Glutamatergic neuron (in vitro differentiated cells): ENCODE measurements at places on chromosomes 1 and 21. TPM values are rescaled to one million over a fixed set of nuclear protein-coding genes. Genes with fewer than 3 reads are reported as not detected.

The CELA3A gene
- total RNA-seq = not detected

The TDRD10 gene
- not detected for total RNA-seq

The SLC2A5 gene
- total RNA-seq = 0.64 TPM

The CFHR2 gene
- not detected for total RNA-seq

The KCNK1 gene
- not detected for total RNA-seq

The SMIM1 gene
- total RNA-seq = 7.5 TPM

The KRTAP12-4 gene
- total RNA-seq = not detected

The CNKSR1 gene
- 9.9 TPM for total RNA-seq

DNA sequence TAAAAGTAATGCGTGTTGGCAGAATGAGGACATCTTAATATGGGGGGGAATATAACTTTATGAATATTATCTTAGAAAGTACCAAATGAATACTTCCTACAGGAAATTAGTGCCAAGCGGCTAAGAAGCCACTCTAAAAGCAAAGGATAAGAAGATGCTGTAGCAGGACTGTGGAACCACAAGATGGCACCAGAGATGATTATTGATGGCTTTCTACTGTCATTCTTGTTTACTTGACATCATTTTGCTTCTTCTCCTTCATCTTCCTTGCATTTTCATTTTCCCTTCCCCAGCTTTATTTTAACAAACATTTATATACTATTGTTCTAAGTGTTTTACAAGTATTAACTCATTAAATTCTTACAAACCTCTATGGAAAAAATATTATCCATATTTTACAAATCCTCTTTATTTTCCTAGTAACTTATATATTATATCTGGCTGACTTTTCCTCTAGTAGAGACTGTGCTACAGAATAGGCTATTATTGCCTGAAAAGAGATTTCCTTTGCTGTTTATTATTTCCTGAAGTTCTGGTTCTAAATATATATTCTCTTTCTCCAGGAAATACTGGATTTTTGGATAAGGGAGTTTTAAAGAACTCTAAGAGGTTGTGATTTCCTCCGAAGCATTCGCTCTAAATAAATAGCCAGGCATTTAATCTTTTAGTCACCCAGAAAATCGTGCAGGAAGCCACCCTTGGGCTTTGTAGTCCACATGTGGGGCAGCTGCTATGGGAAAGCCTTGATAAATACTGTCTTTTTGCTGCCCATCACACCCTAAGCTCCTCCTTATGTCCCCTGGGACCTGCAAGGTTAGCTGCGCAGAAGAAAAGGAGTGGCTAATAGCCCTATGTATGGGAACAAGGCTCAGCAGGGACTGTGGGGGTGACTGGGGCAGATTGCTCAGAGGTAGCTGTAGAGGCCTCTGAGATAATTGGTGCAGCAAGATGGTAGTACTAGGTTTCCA lies 69.8 kb downstream of the TPR start:
- no peaks in the 10 kb centered on the region for H3K27me3 ChIP-seq
- peak overlapping the region; percentile 74 for H3K27ac ChIP-seq
- H3K4me3 ChIP-seq = no peak overlapping the region
- peaks cover 12% of the 10 kb centered on the region for H3K4me1 ChIP-seq

GRCh38 chr21:44199448-44199847 lies 41.3 kb downstream of the ICOSLG start:
- H3K4me1 ChIP-seq = no peaks in the 10 kb centered on the region
- H3K27me3 ChIP-seq = no peaks in the 10 kb centered on the region
- no peak for DNase-seq
- no peak overlapping the region for H3K4me3 ChIP-seq

- no peaks in the 10 kb centered on the region for H3K36me3 ChIP-seq
- no peaks in the 10 kb centered on the region for H3K4me1 ChIP-seq
- H3K27ac ChIP-seq = no peak overlapping the region
- DNase-seq = no peak
- H3K27me3 ChIP-seq = no peaks in the 10 kb centered on the region
- H3K4me3 ChIP-seq = no peak overlapping the region
These were observed 6.9 kb upstream of the ETV3 start for GRCh38 chr1:157145076-157145475.

DNA sequence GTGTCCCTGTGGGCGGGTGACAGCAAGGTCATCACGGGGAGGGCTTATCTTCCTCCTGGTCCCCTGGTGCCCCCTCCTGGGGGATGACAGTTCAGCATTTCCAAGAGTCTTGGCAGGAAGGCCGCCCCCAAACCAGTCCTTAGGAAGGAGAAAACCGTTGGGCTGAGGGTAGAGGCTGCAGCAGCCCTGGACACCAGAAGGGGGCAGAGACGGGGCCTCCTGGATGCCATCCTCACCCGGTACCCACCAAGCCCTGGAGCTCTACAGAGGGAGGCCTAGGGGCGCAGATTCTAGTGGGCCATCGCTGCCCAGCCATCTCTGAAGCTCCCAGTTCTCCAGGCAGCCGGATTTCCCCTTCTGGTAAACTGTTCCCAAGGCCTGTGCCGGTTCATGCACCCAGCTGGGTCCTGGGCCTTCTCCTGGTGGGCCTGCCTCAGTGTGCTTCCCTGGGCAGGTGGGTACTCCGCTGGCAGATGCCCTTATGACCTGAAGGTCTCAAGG lies 14.8 kb upstream of the ZNF669 start:
- peaks cover 6% of the 10 kb centered on the region for H3K27me3 ChIP-seq
- DNase-seq = peak; percentile 67
- no peak overlapping the region for H3K27ac ChIP-seq
- H3K4me3 ChIP-seq = no peak overlapping the region

GRCh38 chr1:30512914-30513265 lies 210.5 kb downstream of the MATN1 start:
- peaks cover 2% of the 10 kb centered on the region for H3K27me3 ChIP-seq
- peaks cover 6% of the 10 kb centered on the region for H3K36me3 ChIP-seq
- H3K27ac ChIP-seq = no peak overlapping the region
- no peak for DNase-seq
- H3K4me1 ChIP-seq = peaks cover 2% of the 10 kb centered on the region
- no peak overlapping the region for H3K4me3 ChIP-seq

- no peaks in the 10 kb centered on the region for H3K4me1 ChIP-seq
- DNase-seq = no peak
- H3K36me3 ChIP-seq = no peaks in the 10 kb centered on the region
- H3K27me3 ChIP-seq = no peaks in the 10 kb centered on the region
These were observed 18.3 kb downstream of the HOOK1 start for GRCh38 chr1:59833022-59833421.

- no peak overlapping the region for H3K27ac ChIP-seq
- H3K36me3 ChIP-seq = no peaks in the 10 kb centered on the region
- H3K4me1 ChIP-seq = no peaks in the 10 kb centered on the region
These were observed 8.7 kb downstream of the MAB21L3 start for GRCh38 chr1:116119876-116120275.

DNA sequence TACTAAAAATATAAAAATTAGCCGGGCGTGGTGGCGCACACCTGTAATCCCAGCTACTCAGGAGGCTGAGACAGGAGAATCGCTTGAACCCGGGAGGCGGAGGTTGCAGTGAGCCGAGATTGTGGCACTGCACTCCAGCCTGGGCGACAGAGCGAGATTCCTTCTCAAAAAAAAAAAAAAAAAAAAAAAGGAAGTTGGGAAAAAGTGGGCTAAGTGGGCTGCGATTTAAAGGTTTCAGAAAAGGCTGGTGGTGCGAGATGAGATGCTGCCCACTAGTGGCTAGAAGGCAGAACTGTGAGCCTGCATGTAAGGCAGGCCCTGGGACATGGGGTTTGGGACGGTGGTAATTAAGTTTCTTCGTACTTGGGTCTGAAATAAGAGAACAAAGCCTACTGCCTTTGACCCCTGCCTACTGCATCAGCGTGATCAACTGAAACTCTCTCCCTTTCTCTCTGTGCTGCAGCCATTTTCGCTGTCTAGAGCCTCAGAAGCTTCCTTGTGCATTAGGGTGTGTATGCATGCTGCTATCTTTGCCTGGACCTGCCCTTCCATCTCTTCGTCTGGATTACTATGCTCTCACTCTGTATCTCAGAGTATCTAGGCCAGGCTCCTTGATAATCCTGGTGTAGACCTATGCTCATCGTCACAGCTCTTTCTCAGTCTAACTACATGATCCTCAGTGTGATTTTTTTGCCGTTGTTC lies 12.4 kb downstream of the FMOD start:
- DNase-seq = peak; percentile 62
- no peaks in the 10 kb centered on the region for H3K27me3 ChIP-seq
- no peak overlapping the region for H3K27ac ChIP-seq

DNA sequence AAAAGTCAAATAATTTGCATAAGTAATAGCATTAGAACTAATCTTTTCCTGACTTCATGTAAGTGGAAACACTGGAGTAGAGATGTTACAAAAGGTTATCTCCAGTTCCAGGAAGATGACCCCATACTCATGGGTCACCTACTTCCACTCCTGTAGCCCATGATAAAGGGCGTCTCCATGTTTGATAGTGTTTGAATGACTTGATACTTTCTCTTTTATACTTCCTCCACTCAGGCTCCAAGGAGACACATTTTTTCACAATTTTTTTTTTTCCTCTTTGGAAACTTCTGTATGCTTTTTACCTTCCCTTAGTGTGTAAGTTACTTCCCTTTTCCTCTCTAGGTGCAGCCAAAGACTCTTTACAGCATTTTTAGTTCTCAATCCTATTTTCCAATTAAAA lies 382.1 kb upstream of the B3GALT2 start:
- peaks cover 4% of the 10 kb centered on the region for H3K36me3 ChIP-seq
- no peaks in the 10 kb centered on the region for H3K27me3 ChIP-seq
- H3K4me1 ChIP-seq = no peaks in the 10 kb centered on the region
- DNase-seq = no peak

- H3K27ac ChIP-seq = no peak overlapping the region
- H3K4me3 ChIP-seq = no peak overlapping the region
- H3K36me3 ChIP-seq = peaks cover 5% of the 10 kb centered on the region
These were observed 21.5 kb downstream of the CDC73 start for GRCh38 chr1:193143285-193143684.

- H3K4me3 ChIP-seq = no peak overlapping the region
- DNase-seq = no peak
- H3K36me3 ChIP-seq = no peaks in the 10 kb centered on the region
- no peak overlapping the region for H3K27ac ChIP-seq
These were observed 368.0 kb downstream of the PDE4B start for GRCh38 chr1:66160719-66161118.

GRCh38 chr1:29011775-29012174 lies 97.4 kb downstream of the EPB41 start:
- DNase-seq = no peak
- H3K4me3 ChIP-seq = no peak overlapping the region
- no peak overlapping the region for H3K27ac ChIP-seq
- H3K27me3 ChIP-seq = no peaks in the 10 kb centered on the region
- H3K4me1 ChIP-seq = no peaks in the 10 kb centered on the region
- H3K36me3 ChIP-seq = no peaks in the 10 kb centered on the region

GRCh38 chr1:91171898-91172297 lies 150.1 kb upstream of the ZNF644 start:
- no peaks in the 10 kb centered on the region for H3K4me1 ChIP-seq
- peaks cover 4% of the 10 kb centered on the region for H3K27me3 ChIP-seq
- no peak overlapping the region for H3K27ac ChIP-seq
- H3K36me3 ChIP-seq = no peaks in the 10 kb centered on the region
- no peak overlapping the region for H3K4me3 ChIP-seq

- peaks cover 25% of the 10 kb centered on the region for H3K4me1 ChIP-seq
- H3K36me3 ChIP-seq = no peaks in the 10 kb centered on the region
- DNase-seq = peak; percentile 10
- peaks cover 7% of the 10 kb centered on the region for H3K27me3 ChIP-seq
- H3K27ac ChIP-seq = no peak overlapping the region
These were observed 22.4 kb upstream of the ADGRB2 start for GRCh38 chr1:31786366-31787060.

DNA sequence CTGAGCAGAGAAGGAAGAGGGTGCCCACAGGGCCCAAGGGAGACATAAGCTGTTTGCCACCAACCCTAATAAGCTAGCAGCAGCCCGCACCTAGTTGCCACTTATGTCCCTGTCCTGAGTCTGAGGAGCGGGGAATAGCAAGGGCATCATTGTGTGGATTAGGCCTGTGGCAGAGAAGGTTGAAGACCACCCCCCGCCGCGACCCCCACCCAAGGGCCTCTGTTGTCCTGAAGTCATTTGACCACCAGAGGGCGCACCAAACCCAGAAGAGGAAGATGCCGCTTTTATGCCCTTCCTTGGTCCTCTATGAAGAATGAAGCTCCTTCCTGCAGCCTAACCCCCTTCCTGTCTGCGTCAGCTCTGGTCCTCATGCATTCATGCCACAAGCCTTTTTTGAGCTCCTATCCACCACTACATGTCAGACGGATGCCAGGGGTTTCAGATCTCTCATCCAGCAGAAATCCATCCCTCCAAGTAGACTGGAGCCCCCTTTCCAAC lies 16.6 kb downstream of the RHBG start:
- H3K27me3 ChIP-seq = peaks cover 22% of the 10 kb centered on the region
- H3K27ac ChIP-seq = no peak overlapping the region
- DNase-seq = peak; percentile 72
- H3K36me3 ChIP-seq = no peaks in the 10 kb centered on the region
- peaks cover 1% of the 10 kb centered on the region for H3K4me1 ChIP-seq
- H3K4me3 ChIP-seq = no peak overlapping the region

- DNase-seq = no peak
- no peaks in the 10 kb centered on the region for H3K27me3 ChIP-seq
- H3K27ac ChIP-seq = no peak overlapping the region
- H3K36me3 ChIP-seq = no peaks in the 10 kb centered on the region
These were observed 32.0 kb upstream of the OTUD3 start for GRCh38 chr1:19850214-19850613.

- peaks cover 5% of the 10 kb centered on the region for H3K36me3 ChIP-seq
- no peak overlapping the region for H3K27ac ChIP-seq
- H3K4me3 ChIP-seq = no peak overlapping the region
- H3K27me3 ChIP-seq = no peaks in the 10 kb centered on the region
- no peaks in the 10 kb centered on the region for H3K4me1 ChIP-seq
These were observed 12.5 kb downstream of the IQGAP3 start for GRCh38 chr1:156559797-156560385.

DNA sequence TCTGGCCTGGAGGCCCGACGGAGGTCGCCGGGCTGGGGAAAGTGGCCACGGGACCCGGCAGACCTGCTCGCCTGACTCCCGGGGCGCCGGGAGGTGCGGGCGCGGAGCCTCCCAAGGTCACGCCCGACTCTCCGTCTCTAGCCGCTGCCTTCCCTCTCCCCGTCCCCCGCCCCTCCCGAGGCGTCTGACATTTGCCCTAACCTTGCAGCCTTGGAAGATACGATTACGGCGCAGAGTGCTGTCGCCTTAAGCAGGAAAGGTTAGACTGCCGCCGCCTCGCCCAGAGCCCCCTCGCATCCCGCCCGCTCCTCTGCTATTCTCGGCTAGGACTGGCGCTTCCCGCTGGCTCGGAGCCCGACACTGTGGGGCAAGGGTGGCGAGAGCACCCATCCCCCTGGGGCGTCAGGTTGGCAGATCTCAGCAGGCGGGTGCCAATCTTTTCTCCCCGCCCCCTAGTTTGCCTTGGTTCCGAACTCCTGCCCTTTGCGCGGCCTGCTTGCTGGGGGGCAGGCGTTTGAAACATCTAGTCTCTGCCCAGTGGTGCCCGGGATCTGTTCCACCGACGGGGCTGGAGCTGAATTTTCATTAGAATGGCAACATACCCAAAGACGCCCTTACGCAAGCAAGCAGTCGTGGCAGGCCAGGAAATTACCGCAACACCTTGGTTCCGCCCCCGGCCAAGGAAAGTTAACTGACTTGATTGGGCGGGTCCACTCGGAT lies 835 bp downstream of the PGM1 start:
- peaks cover 5% of the 10 kb centered on the region for H3K27me3 ChIP-seq
- DNase-seq = peak; percentile 71
- no peaks in the 10 kb centered on the region for H3K4me1 ChIP-seq
- H3K36me3 ChIP-seq = no peaks in the 10 kb centered on the region
- H3K27ac ChIP-seq = no peak overlapping the region

- DNase-seq = peak; percentile 77
- peak overlapping the region; percentile 99 for H3K27ac ChIP-seq
- H3K4me1 ChIP-seq = peaks cover 28% of the 10 kb centered on the region
- H3K4me3 ChIP-seq = peak overlapping the region; percentile 75
- no peaks in the 10 kb centered on the region for H3K36me3 ChIP-seq
- peaks cover 15% of the 10 kb centered on the region for H3K27me3 ChIP-seq
These were observed 68.4 kb upstream of the SSBP3 start for GRCh38 chr1:54474310-54475251.
